ENCODE measurements at places on chromosomes 5 and 9.

GRCh38 chr9:75142202-75142601, 53.9 kb downstream of the OSTF1 start:
- no peak for DNase-seq

DNA sequence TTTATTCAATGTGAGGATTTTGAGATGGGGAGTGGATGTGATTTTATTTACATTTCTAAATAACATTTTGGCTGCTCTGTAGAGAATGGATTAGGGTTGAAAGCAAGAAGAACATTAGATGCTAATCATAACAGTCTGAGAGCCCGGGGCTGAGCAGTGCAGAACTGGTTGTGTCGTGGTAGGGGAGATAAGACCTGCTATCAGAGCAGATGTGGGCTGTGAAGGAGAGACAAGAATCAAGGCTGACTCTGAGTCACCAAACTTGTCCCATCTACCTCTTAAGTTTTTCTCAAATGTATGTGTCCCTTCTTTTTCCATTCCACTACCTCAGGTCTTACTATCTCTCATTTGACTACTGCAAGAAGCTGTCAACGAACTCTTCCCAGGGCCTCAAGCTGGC, 35.4 kb upstream of the SLC28A3 start:
- no peak for DNase-seq

DNA sequence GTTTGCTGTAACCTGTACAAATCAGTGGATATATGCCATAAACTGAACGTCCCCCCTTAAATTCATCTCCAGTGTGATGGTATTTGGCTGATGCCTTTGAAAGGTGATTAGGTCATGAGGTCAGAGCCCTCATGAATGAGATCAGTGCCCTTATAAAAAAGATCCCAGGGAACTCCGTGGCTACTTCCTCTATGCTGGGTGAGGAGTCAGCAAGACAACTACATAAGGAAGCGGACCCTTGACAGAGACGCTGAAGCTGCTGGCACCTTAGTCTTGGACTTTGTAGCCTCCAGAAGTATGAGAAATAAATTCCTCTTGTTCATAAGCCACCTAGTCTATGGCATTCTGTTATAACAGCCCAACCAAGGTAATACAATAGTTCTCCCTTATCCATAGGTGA, 215.1 kb upstream of the ZNF608 start:
- no peak for DNase-seq

- DNase-seq = no peak
Observed at GRCh38 chr5:171418982-171419687, at the start of gene FGF18. Gene FGF18, plus strand, starts transcription at chr5:171419647. Its CDS starts 553 bp downstream, at chr5:171420200.

DNA sequence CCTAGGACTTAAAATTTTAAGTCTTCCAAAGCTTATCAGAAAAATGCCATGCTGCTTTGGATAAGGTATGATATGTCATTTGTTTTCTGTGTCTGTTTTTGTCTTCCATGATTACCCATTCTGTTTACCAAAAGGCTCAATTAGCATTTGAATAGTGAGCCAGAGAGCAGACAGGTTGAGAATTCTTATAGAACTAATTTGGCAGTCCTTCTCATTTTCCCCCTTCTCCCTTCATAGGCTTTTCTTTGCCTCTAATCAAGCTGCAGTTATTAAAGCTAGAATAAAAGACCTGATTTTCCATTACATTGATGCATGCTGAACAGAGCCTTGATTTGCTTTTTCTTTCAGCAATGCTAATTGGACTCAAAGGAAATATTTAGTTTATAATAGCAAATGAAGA, 993.0 kb downstream of the MAT2B start:
- no peak for DNase-seq

Measured in activated T-helper 9 cell treated with anti-CD3 and anti-CD28 coated beads, Interleukin-2, amount 50 U/mL, for 16 hours (primary cell).